ENCODE measurements at places on chromosomes 6 and 20.

- no peak for DNase-seq
Measured at GRCh38 chr6:165231177-165231576, 78.2 kb downstream of the C6orf118 start.

DNA sequence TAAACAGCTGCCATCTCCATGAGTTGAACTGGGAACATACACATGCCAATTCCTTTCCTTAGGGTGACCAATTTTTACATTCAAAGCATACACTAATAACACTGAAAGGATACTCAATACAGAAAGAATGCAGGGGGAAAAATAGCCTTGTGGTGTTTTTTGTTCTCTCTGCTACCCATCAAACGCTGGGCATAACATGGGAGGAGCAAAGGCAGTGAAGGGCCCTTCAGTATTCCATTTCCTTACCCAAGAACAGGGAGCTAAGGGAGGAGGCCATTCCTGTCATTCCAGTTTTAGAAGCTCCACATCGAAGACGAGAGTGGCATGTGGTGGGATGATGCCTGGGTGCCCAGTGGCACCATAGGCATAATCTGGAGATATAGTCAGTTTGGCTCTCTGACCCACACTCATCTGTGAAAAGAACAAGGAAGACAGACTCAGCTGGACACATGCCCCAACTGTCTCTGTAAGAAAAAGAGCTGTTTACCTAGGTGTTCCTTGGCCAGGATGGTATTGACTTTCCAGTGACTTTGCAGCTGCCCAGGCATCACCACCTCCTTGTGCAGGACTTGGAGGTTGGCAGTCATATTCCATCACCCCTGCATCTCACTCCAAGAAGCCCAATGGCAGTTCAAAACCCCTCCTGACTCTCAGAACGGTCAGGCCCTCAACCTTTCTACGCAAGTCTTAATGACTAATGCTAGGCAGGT lies 20.9 kb downstream of the FKBP1A start:
- no peak for DNase-seq

- DNase-seq: no peak
Measured at GRCh38 chr6:112309244-112309643, 37.9 kb upstream of the RFPL4B start.

GRCh38 chr6:33808641-33809180 lies 4.9 kb upstream of the MLN start:
- no peak for DNase-seq

GRCh38 chr6:81735756-81736380 lies 16.6 kb downstream of the TENT5A start:
- no peak for DNase-seq
